Fibroblast of lung (primary cell): ENCODE measurements at places on chromosomes 12 and 14.
A peak's percentile ranks its signal among the peaks of the same experiment; 100 is the strongest.

- DNase-seq, result peak; percentile 45
Measured at GRCh38 chr12:90621927-90622326, 333.0 kb downstream of the CCER1 start.

DNA sequence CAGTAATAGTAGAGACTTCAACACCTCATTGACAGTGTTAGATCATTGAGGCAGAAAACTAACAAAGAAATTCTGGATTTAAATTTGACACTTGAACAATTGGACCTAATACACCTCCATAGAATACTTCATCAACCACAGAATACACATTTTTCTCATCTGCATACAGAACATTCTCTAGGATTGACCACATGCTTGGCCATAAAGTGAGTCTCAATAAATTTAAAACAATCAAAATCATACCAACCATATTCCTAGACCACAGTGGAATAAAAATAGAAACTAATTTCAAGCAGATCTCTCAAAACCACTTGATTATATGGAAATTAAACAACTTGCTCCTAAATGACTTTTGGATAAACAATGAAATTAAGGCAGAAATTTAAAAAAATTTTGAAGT, 82.3 kb downstream of the SLC38A4 start:
- no peak for DNase-seq

DNA sequence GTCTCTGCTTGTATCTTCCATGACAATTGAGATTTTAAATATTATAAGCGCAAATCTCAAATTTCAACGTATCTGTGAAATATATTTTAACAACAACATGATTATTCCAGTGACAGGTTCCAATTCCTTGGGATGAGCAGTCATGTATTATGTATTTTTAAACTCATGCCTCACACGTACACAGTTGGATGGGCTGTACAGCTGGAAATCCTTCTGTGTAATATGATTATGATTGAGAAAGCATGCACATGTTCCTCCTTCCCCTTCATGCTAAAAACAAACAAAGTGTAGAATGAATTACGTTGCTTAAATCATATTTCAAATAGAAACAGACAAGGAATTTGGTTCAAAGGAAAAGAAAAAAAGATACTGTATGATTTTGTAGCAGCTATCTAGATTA, 428.3 kb downstream of the TMTC2 start:
- DNase-seq, result no peak

- peak; percentile 10 for DNase-seq
Measured at GRCh38 chr14:44564908-44565307, 57.8 kb upstream of the FSCB start.

- DNase-seq, result no peak
Measured at GRCh38 chr14:71918955-71919354, 13.3 kb upstream of the RGS6 start.

DNA sequence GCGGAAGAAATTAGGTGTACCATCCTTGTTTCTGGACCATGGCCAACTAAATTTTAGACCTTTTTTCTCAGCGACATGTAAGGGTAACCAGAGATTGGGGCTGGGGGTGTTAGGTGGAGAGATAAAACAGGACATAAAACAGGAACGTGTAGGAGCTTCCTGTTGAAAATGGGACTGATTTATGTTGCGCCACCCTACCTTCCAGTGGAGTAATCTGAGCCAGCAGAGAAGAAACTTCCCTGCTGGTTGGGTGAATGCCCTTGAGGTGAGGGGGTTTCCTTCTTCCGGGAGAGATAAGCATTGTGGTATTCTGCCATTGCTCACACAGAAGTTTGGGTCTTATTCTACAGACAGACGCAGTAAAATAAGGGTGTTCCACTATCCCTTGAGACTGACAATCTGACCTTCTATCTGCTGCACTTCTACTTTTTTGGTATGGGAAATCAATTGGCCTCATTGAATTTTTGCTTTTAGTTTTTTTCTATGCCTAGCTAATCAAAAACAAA, 417.6 kb downstream of the PCNX1 start:
- no peak for DNase-seq

- no peak for DNase-seq
Measured at GRCh38 chr14:27077214-27077613, 479.4 kb upstream of the NOVA1 start.

DNA sequence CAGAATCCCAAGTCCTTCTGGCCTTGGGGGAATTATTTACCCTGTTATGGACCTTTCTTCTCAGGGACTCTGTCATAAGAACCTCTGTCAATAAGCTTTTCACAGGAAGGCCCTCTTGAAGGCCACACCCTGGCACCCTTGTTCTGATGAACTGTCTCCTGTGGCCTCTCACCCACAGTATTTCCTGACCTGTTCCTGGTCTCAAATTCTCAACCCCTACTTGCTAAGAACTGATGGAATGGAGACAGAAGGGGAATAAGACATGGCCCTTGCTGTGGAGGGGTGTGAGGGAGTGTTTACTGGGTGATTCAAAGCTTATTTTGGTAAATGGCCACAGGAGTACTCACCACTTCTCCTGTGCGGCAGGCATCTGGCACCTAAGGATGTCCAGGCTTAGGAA, 1082.9 kb downstream of the BCL11B start:
- no peak for DNase-seq

DNA sequence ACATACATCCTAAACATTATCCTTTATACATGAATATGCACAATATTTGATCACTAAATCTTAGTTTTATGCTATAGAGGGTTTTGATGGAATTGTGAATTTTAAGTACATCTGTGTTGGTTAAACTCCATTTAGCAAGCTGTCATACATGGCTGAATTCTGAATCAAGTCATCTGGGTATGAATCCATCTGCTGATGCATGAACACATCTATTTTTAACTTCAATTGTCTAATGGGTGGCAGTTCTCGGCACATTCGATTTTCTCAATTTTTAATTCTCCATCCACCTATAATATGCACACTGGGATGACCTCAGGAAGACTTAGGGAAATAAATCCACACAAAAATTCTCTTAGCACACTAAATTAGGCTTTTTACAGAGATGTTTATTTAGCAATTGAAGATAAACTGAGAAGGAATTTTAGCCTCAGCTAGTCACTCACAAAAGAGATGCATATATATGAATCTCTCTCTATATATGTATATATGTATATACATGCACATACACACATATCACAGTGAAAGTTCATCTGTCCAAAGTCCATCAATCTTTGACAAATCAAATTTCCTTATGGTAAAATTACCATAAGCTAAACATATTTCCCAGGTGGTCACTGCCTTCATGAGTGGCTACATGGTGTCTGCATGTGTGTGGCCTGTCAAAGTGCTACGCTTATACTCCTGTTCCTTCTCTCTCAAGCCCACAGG, 44.5 kb upstream of the VPS33A start:
- DNase-seq, result no peak
